ENCODE measurements at places on chromosomes 13 and 19.

DNA sequence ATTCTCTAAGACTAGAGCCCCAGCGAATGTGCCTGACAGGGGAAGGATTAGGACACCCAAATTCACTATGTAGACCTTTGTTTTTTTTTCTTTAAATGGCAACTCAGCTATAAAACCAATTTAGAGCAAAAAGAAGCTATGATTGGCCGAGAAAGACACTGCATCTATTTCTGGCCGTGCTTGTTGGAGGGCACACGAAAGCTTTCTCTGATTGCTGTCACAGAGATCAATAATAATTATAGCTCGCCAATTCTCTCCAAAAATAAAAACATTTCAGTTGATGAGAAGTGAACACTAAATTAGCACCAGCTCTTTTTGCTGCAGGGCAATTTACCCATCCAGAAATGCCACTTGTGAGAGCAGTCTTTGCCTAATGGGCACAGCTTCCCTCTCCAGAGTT, 31.2 kb downstream of the CBY2 start:
- no peak for DNase-seq
- no peaks in the 10 kb centered on the region for H3K4me1 ChIP-seq
- peaks cover 2% of the 10 kb centered on the region for H3K27me3 ChIP-seq
- no peak overlapping the region for H3K4me3 ChIP-seq
- no peak overlapping the region for H3K27ac ChIP-seq

GRCh38 chr13:97781891-97782305, 171.6 kb upstream of the IPO5 start:
- no peak overlapping the region for H3K4me3 ChIP-seq
- no peak for DNase-seq
- no peak overlapping the region for H3K27ac ChIP-seq
- H3K27me3 ChIP-seq = peaks cover 18% of the 10 kb centered on the region
- no peaks in the 10 kb centered on the region for H3K4me1 ChIP-seq

DNA sequence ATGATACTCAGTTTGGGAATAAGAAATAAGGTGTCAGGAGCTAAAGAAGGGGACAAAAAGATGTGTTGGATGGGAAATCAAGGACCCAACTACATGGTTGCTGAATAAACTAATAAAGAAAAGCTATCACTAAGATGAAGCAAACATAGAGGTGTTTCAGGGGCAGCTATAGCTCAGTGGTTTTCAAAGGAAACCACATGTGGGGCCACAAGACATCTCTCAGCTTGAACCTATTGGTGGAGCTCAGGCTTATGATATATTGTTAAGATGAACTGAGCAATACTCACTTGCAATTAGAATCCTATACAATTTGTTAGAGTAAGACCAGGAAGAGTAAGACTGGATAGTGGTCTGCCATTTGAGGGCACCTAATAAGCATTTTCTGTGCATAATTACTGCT, 45.1 kb upstream of the SPRY2 start:
- H3K27me3 ChIP-seq = peaks cover 3% of the 10 kb centered on the region
- DNase-seq = no peak
- no peak overlapping the region for H3K27ac ChIP-seq
- no peaks in the 10 kb centered on the region for H3K4me1 ChIP-seq
- no peaks in the 10 kb centered on the region for H3K36me3 ChIP-seq
- no peak overlapping the region for H3K4me3 ChIP-seq

DNA sequence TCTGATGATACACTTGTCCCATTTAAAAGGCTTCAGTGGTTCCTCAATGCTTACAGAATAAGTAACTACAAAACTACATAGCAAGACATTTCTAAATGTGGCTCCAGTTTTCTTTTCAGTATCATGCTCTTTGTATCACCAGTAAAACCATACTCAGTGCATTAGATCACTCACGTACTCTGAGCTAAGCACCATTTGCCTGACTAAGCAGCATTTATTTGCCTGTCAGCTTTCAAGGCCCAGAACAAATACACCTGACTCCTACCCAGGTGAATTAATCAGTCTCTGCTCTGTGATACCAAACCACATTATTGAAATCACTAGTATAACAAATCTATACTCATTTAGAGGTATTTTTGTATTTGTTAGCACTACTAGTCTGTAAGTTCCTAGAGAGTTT, 47.4 kb upstream of the PCDH20 start:
- H3K27me3 ChIP-seq = no peaks in the 10 kb centered on the region
- no peak for DNase-seq
- no peaks in the 10 kb centered on the region for H3K36me3 ChIP-seq
- no peak overlapping the region for H3K27ac ChIP-seq

- no peak overlapping the region for H3K27ac ChIP-seq
- H3K27me3 ChIP-seq = no peaks in the 10 kb centered on the region
- no peak for DNase-seq
- no peaks in the 10 kb centered on the region for H3K4me1 ChIP-seq
Observed at GRCh38 chr19:19098703-19099632, 35.2 kb downstream of the SLC25A42 start.

DNA sequence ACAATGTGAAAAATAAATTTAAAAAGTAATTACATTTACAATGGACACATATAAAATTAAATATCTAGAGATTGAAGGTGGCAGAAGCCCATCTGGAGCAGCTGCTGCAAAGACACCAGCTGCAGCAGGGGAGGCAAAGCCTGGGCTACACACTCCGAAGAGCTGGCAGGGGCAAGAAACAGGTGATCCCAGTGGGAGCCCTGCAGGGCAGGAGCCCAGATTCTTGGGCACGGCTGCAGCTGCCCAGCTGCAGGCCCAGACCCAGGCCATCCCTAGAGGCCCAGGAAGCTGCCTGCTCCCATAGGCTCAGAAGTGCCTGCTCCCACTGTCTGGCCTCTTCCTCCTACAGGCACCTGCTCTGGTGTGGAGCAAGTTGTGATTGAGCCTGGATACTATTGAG, 1547.9 kb upstream of the SPRY2 start:
- no peak for DNase-seq
- no peak overlapping the region for H3K4me3 ChIP-seq
- H3K36me3 ChIP-seq = no peaks in the 10 kb centered on the region
- no peak overlapping the region for H3K27ac ChIP-seq
- no peaks in the 10 kb centered on the region for H3K27me3 ChIP-seq
- H3K4me1 ChIP-seq = no peaks in the 10 kb centered on the region

DNA sequence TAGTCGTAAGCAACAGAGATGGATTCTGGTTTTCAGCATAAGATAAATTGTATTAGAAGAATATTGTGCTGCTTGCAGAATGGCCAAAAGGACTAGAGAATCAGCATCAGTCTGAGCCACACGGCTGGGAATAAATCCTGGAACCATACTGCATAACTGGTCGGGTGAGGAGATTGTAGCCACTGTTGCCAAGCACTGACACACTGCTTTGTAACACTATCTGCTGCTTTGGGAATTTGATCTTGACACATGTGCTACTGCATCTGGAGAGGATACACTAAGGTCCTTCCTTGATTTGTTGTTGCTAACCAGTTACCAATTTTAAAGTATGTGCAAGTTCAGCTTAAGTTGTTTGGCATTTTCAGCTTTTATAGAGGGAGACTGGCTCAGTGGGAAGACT, 1.9 kb downstream of the HNRNPA1L2 start:
- DNase-seq = no peak
- no peak overlapping the region for H3K4me3 ChIP-seq
- H3K27ac ChIP-seq = no peak overlapping the region
- H3K4me1 ChIP-seq = no peaks in the 10 kb centered on the region

- no peak overlapping the region for H3K4me3 ChIP-seq
- H3K4me1 ChIP-seq = peaks cover 7% of the 10 kb centered on the region
- H3K27ac ChIP-seq = no peak overlapping the region
- peaks cover 2% of the 10 kb centered on the region for H3K36me3 ChIP-seq
- DNase-seq = no peak
Observed at GRCh38 chr19:15526408-15526807, 18.1 kb downstream of the CYP4F22 start.

- no peak overlapping the region for H3K27ac ChIP-seq
- no peaks in the 10 kb centered on the region for H3K36me3 ChIP-seq
- H3K4me3 ChIP-seq = no peak overlapping the region
- peaks cover 5% of the 10 kb centered on the region for H3K27me3 ChIP-seq
- no peak for DNase-seq
- peaks cover 2% of the 10 kb centered on the region for H3K4me1 ChIP-seq
Observed at GRCh38 chr19:44776402-44777096, 1.1 kb upstream of the CBLC start.

DNA sequence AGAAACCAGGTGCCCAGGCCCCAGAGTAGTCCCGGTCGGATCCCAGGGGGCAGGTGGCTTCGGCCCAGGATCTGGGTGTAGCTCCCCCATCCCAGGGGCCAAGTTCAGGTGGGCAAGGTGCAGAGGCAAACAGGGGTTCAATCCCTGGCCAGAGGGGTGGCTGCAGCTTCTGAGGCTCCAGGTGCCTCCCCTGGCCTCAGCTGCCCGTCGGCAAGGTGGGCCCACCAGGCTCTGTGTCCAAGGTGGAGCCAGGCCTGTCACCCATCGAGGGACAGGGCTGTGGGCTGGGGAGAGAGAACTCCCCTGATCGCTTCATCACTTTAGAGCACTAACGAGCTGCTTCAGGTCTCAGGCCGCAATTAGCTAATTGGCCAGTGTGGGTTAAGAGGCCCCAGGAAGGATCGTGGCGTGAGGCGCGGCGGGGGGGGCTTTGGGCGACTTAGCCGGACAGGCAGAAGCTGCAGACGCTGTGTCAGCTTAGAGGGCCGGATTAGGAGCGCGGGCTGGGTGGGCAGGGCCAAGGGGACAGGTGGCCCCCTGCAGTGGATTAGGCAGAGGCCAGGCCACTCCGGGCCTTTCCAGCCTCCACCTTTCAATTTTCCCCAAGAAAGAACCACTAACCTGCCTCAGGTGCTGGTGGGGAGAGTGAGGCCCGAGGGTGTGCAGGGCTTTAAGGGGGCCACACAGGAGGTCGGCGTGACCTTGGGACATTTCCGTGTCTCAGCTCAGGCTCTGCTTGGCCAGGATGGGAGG, 2.8 kb upstream of the RAX2 start:
- no peak overlapping the region for H3K27ac ChIP-seq
- DNase-seq = no peak
- H3K36me3 ChIP-seq = no peaks in the 10 kb centered on the region
- no peaks in the 10 kb centered on the region for H3K4me1 ChIP-seq
- H3K27me3 ChIP-seq = no peaks in the 10 kb centered on the region

DNA sequence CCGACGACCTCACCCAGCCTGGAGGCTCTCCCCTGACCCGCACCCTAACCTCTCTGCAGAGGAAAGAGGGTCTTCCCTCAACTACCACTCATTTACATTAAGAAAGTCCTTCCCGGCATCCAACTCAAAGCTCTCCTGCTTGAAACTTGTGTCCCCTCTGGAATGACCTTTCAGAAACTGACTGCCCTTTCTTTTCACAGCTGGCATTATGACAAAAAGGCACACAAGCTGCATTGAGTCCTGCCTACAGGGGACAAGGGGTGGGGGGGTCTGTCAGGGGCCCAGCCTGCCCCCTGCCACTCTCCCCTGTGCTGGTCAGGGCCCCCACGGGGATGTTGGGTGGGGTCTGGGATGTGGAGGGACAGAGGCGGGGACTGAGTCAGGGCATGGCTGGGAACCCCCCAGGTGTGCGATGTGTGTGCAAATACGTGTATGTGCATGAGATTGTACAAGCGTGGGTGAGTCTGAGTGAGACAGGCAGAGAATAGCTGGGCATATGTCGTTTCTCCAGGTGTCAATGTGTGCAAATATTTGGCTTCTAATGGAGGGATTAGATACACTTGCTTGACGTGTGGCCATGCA, 2.0 kb downstream of the COL5A3 start:
- DNase-seq = no peak
- peaks cover 8% of the 10 kb centered on the region for H3K4me1 ChIP-seq
- no peak overlapping the region for H3K27ac ChIP-seq
- no peaks in the 10 kb centered on the region for H3K36me3 ChIP-seq
- H3K4me3 ChIP-seq = no peak overlapping the region

- no peak overlapping the region for H3K4me3 ChIP-seq
- no peak for DNase-seq
- no peak overlapping the region for H3K27ac ChIP-seq
Observed at GRCh38 chr13:44128552-44129001, 245.0 kb upstream of the SERP2 start.

- H3K4me1 ChIP-seq = peaks cover 11% of the 10 kb centered on the region
- no peak overlapping the region for H3K27ac ChIP-seq
- no peaks in the 10 kb centered on the region for H3K27me3 ChIP-seq
- H3K36me3 ChIP-seq = peaks cover 37% of the 10 kb centered on the region
- no peak for DNase-seq
- H3K4me3 ChIP-seq = no peak overlapping the region
Observed at GRCh38 chr13:98858191-98858590, 105.7 kb upstream of the SLC15A1 start.

- no peak overlapping the region for H3K27ac ChIP-seq
- no peaks in the 10 kb centered on the region for H3K4me1 ChIP-seq
- no peak for DNase-seq
- H3K4me3 ChIP-seq = no peak overlapping the region
- peaks cover 18% of the 10 kb centered on the region for H3K36me3 ChIP-seq
- H3K27me3 ChIP-seq = no peaks in the 10 kb centered on the region
Observed at GRCh38 chr13:112857914-112858490, 111.0 kb upstream of the MCF2L start.

DNA sequence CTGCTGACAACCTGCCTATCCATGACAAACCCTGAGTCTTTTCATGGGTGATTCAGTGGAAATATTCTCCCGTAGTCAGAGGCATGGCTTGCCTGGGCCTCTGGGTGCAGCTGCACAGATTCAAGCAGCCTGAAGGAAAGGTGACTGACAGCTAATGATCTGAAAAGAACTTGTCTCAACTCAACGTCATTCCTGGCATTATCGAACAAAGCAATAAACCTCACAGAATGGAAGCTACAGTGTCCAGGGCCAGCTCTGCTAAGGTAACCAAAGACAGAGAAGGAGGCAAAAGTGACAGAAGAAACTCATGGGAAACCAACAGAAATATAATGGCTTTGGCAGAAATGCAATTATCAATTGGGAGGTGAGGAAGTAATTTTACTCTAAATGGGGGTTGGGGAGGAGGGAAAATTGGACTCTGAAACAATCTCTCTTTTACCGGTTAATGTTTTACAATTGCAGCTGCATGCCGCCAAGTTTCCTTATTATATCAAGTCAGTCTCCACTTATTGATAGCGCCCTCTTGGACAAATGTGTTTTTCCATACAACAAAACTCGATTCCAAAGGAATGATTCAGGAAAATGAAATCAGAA, 12.9 kb downstream of the STARD13 start:
- no peak for DNase-seq
- no peak overlapping the region for H3K4me3 ChIP-seq

DNA sequence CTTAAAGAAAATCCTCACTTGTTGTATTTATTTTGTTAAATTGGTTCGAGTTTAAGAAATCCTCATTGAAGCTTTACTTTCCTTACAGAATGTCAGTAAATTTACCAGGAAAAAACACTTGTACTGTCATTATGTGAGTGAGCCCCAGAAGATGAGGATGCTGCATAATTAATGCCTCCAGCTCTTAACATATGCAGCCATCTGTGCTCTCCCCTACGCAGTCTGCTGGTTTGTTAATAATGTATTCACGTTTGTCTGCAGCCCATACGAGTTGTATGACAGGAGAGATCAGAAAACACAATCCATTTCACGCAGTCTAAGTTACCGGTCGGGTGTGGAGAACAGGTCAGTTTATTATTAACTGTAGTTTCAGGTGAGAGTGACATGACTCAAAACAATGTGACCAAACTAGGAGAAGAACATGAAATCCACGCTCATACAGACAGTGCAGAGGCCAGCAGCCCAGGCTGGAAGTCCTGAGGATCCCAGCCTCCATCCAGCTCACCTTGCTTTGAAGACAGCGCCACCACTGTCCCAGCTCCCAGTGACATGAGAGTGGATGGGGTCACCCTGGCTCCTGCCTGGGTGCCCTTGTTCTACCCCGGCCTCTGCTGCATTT, 19.8 kb upstream of the ATP11A start:
- no peak overlapping the region for H3K4me3 ChIP-seq
- H3K27ac ChIP-seq = no peak overlapping the region
- H3K27me3 ChIP-seq = no peaks in the 10 kb centered on the region
- no peaks in the 10 kb centered on the region for H3K36me3 ChIP-seq
- DNase-seq = no peak
- H3K4me1 ChIP-seq = peaks cover 21% of the 10 kb centered on the region
